ENCODE measurements at places on chromosomes 12 and 14.

- DNase-seq: no peak
These were observed 315.8 kb downstream of the AEBP2 start for GRCh38 chr12:19755136-19755535.

GRCh38 chr12:45406988-45407850 is 191.3 kb downstream of the ANO6 start:
- no peak for DNase-seq

DNA sequence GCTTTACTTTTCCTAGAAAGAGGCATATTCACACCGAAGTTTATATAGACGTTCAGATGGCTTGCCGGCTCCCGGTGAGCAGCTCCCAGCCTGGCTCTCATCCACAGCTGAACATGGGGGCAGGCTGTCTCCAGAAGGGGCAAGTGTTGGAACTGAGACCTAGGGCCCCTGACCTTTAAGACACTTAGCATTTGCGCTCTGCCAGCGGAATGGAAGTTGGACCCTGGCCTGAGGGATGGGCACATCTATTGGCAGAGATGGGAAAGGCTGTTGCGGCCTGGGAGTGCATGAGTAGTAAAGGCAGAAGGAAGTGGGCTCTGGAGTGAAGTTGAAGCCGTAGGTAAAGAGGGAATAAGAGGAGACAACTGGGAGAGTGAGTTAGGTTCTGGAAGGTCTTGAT is 54.2 kb upstream of the TSPAN9 start:
- DNase-seq: no peak

DNA sequence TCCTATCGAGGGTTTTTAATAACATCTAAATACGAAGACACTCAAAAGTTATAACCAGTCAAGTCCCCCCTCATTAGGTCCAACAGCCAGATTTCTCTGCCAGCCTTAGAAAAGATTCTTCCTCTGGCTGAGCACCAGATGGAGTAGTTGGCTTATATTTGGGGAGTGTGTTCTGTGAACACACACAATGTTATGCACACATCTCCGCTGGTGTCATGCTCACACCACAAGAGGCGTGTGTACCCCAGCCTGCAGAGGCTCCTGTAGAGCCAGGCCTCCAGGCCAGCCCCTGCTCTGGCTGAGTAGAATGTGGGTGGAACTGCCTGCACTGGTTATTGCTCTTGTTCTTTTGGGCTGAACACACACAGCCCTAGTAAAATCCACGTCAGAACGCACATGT is 64.0 kb downstream of the PIWIL1 start:
- DNase-seq: no peak

DNA sequence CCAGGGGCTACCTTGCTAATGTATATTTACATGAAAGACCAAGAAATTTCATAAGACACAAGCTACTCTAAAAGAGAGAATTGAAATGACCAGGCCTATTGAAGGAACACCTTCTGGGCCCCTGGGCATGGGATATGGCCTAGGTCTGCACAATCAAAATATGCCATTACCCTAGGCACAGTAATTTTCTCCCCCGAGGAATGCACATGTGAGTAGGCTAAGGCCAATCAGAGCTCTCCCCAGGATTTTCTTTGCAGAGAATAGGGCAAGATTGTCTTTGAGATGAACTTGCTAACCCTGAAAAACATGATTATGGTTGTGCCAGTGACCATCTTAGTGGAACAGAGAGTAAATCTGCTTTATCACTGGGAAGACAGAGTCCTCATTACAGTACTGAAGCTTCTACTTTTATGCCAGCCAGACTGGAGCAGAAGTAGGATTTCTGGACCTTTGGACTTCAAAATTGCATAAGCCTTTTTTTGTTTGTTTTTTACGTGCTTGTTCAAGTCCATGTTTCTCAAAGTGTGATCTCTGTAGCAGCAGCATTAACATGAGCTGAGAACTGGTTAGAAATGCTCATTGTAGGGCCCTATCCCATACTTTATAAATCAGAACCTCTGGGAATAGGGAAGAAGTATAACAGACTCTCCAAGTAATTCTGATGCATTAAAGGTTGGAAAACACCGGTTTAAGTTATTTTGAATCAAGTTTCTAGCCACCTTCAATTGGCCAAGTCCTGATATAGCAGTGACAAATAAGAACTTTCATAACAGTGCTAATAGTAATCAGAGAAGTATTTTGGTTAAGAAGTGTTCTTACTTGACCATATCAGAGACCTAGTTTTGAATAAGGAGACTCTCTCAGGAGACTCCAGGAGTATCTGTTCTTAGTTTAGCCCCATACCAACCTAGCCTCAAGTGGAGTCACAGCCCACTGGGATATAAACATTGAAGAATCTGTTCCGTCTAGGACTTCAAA is 112.9 kb downstream of the LMO3 start:
- DNase-seq: no peak

All from kidney glomerular epithelial cell (primary cell).